ENCODE measurements at places on chromosomes 11 and 22.

DNA sequence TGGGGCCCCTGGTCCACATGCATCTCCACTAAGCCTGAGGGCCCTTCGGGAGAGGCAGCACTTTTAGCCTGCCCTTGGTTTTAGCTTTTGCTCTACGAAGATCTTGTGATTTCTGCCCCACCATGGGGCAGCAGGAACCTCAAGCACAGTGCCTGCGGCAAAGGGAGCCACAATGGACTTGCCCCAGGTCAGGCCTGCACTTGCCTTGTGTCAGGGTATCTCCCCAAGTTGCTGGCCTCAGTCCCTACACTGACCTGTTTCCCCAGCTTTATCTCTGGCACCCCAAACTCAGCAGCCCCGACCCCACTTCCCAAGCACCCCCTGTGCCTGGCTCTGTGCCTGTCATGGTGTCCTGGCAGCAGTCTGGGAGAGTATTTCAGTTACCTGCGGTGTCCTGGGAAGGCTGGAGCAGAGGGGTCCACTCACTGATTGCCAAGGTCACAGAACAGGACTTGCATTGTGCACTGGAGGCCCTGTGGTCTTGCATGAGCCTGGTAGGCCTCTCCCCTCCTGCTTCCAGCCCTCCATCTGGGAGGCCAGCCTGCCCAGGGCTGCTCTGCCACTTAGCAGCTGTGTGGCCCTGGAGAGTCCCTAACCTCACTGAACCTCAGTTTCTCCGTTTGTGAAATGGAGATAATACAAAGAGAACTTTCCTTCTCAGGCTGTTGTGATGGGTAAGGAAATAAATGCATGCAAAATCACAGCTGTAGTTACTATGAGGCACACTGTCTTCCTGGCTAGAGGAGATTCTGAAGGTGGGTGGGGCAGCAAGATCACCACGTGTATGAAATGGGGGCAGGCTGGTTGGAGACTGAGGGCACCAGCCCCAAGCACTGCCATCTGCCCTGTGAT lies 3.6 kb upstream of the AIFM3 start:
- DNase-seq = no peak

DNA sequence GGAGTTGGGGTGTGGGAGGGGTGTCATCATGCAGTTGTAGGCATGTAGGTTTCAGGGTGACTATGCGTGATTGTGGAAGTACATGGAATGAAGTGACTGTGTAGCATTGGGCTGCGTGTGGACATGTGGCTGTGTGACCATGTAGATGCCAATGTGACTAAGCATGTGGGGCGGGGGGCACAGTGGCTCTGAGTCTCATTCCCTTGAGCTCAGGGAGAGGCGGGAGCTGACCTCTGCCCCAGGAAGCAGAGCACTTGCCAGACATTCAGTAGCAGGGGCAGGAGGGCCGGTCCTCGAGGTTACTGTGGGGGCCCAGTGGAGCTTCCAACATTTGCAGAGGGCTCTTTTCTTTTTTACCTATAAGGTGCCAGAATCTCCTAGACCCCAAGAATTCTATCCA lies 440 bp upstream of the KLHL35 start:
- DNase-seq = no peak

GRCh38 chr11:76659672-76660532 lies 10.6 kb downstream of the LRRC32 start:
- DNase-seq = no peak

DNA sequence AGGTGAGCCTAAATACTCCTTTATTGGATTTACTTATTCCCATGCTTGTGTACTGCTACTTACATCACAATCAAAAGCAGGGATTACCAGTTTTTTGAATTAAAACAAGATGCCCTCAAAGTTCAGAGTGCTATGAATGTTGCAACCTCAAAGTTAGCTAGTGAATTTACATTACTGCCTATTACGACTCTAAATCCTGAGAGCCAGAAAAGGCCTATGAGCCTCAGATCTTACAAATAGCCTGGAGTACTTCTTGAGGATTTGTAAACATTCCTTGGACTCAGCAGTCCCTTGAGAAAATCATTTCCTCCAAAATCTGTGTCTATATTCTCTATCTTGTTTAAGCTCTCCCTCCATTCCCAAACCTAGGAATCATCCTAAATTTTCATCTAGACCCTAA lies 25.5 kb downstream of the CHORDC1 start:
- DNase-seq = no peak

- DNase-seq = no peak
Observed at GRCh38 chr11:114085965-114086793, 26.7 kb downstream of the ZBTB16 start.

- DNase-seq = no peak
Observed at GRCh38 chr11:55572548-55572947, 620 bp downstream of the OR4C16 start.

DNA sequence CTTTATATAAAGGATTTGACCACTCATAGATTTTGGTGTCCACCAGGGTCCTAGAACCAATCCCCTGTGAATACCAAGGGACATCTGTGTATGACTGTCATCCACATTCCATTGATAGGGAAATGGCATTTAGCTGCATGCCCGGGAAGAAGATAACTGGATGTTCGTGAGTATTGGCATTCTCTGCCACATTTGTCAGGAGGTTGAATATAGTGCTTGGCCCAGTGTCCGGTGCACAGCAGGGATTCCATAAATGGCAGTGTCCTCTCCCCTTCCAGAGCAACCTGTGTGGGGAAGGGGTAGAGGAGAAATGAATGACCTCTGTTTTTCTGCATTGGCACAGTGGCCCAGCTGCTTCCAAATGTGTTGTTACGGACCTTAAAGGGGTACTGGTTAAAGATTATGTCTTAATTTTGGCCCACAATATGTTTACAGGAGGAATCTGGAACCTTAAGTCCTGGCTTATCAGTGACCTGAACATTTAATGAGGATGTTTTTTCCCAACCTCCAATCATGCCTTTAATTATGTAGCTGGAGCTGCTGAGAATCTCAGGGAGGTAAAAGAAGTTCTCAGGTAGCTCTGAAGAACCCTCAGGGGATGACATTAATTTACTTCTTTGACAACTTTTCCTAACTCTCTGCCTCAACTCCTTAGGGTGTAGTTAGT lies 33.6 kb upstream of the OR4B1 start:
- no peak for DNase-seq

GRCh38 chr11:93957397-93957952 lies 63.7 kb upstream of the HEPHL1 start:
- peak; percentile 58 for DNase-seq

- no peak for DNase-seq
Observed at GRCh38 chr11:2588809-2589537, 110.8 kb downstream of the KCNQ1OT1 start.

DNA sequence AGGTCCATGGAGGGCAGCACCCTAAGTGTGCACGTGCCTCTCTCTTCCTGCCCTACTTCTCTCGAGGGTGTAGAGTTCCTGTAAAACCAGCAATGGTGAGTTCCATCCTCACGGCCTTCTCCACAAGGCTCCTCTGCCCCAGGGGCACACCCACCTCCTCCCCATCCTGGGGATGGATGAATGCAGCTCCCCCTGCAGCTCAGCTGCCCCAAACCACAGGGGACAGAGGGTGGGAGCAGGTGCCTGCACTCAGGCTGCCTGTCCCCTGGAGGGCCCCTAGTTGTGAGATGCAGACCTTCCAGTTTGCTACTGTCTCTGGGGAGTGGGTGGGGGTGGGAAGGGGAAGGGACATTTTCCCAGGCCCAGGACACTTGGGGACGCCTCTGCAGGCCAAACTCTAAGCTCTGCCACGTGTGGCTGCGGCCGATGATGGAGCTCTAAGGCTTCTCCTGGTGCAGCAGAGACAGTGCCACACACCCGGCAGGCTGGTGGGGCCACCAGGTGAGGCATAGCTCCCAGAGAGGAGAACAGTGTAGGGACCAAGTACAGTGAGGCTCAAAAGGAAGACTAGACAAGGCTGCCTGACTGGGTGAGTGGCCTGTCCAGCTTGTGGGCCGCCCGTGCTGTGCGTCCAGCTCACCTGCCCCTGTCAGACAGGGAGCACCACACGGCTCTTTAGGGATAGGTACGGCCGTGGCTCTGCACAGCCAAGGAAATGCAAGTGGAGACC lies 540.9 kb downstream of the TBC1D22A start:
- no peak for DNase-seq

- DNase-seq = no peak
Observed at GRCh38 chr11:20530942-20531703, 68.3 kb upstream of the SLC6A5 start.

GRCh38 chr22:46416891-46417580 lies 81.5 kb downstream of the TRMU start:
- DNase-seq = no peak

DNA sequence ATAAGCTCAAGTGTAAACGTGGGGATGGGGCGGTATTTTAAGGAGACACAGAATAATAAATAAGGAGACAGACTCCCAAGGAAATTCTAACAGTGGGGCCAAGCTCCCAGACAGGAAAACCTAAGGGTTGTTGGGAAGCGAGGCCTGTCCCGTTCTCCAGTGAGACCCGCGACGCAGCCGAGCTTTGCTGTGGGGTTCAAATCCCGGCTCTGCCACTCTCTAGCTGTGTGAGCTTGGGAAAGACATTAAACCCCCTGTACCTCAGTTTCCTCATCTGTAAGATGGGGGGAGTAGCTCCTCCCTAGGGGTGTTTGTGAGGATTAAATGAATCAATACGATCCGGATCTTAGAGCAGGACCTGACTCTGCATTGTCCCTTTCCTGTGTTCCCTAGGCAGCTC lies 106.8 kb downstream of the TRIM29 start:
- DNase-seq = no peak

DNA sequence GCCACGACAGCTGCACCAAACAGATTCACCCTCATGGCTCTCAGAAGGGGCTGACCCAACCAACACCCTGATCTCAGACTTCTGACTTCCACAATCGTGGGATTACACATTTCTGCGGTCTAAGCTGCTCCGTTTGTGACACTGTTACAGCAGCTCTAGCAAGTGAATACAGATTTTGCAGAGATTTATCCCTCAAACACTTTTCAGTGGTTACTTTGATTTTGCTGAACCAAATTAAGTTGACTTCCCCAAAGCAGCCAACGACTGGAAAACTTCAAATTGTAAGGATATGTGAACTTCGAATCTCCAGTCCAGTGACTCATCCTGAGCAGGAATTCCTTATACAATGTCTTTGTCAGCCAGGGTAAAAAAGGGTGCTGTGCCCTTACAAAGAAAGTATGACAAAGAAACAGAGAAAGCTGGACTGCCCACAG lies 14.8 kb upstream of the INCENP start:
- DNase-seq = no peak

DNA sequence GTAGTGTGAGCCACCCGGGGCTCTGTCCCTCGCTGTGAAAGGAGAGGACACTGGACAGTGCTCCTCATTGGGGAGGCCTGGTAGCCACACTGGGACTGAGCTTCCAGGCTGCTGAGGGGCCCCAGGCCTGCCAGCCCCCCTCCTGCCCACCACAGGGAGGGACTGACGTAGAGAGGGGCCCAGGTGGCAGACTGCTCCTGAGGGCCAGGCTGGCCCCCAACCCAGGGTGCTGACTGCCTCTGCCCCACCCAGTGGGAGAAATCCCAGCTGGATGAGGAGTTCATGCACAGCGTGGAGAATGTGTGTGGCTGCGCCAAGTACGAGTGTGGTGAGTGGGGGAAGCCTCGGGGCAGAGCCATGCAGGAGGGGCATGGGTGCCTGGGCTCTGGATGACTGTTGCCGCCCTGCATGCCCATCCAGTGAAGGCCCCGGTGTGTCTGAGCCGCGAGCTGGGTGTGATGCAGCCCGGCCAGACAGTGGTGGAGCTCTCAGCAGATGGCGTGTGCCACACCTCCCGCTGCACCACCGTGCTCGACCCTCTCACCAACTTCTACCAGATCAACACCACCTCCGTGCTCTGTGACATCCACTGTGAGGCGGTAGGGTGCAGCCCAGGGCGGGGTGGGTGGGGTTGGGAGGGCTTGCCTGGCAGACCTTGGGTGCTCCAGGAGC lies 78.7 kb upstream of the MYOD1 start:
- DNase-seq = peak; percentile 12

DNA sequence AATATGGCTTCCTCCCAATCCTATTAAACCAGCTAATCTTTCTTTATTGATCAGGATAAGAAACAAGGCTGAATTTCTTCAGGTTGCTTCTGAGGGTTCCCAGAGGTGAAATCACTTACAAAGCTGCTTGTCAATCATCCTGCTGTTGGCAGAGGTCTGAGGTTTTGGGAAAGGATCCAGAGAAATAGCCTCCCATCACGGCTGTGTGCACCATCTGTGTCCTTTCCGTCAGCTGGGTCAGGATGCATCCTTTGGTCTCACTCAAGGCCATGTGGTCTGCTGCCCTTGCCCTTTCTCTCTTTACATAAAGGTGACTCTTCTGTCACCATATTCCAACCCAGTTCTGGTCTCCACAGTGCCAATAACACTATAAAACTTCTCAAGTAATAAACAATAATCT lies 113.4 kb upstream of the TEAD1 start:
- DNase-seq = no peak

- no peak for DNase-seq
Observed at GRCh38 chr22:46459347-46460065, 77.9 kb downstream of the CELSR1 start.

DNA sequence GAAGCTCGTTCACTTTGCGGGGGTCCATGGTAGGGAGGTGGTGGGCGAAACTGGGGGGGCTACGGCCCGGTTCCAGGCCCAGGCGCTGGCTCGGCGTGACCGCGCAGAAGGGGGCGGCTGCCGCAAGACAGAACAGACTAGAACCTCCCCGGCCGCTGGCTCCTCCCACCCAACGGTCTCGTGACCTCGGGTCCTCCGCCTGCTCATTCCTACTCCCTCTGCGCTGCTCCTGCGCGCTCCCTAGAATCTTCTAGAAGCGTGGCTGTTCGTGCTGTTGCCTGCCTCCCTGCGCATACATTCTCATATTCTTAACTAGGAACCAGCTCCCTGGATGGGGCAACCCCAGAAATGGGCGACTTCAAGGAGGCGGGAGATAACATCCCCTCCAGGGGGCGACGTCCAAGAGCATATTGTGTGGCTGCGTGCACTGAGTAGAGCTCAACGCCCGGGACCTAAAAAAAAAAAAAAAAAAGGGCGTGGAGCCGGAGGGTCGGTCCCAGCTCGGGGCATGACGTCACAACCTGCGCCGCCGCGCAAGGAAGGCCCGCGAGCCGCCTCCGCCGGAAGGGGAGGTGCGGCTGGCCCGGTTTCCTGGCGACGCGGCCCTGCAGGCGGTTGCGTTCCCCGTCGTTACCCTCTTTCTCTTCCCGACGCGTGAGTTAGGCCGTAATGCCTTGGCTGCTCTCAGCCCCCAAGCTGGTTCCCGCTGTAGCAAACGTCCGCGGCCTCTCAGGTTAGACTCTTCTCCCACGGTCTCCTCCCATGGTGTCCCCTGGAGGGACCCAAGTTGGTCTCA lies at the start of the genes ST13 and XPNPEP3:
ST13 (minus strand) TSS at position 127 of the 796 bp plus-strand sequence; CDS start at position 28, 99 bp downstream.
XPNPEP3 (plus strand) TSS at position 636 of the 796 bp plus-strand sequence; CDS start at position 670, 34 bp downstream.
- DNase-seq = peak; percentile 99

GRCh38 chr11:80778432-80778831 lies 1337.6 kb upstream of the TENM4 start:
- no peak for DNase-seq

GRCh38 chr11:43573233-43573632 lies 107.3 kb upstream of the HSD17B12 start:
- peak; percentile 82 for DNase-seq

DNA sequence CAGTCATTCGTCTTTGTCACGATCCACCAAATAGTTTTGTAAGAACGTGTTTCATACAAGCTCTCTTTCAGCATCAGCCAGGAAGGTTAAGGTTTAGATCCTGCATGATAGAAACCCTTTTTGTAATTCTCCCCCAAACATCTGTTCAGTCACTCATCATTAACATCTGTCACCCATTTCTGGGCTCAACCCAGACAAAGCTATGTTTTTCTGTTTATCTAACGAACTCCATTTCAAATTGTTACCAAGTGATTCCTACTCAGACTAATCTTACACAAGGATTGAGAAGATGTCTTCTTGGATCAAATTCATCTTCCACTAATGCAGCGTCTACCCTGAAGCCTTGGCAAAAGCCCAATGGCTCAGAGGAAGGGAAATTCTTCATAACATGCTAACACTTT lies 58.8 kb downstream of the FZD4 start:
- DNase-seq = no peak

- DNase-seq = no peak
Observed at GRCh38 chr22:20725987-20726558, 47.8 kb upstream of the SERPIND1 start.
